Skin of body (tissue), 3 donors: ENCODE measurements at places on chromosomes 12 and 14.
A peak's percentile ranks its signal among the peaks of the same experiment; 100 is the strongest.

DNA sequence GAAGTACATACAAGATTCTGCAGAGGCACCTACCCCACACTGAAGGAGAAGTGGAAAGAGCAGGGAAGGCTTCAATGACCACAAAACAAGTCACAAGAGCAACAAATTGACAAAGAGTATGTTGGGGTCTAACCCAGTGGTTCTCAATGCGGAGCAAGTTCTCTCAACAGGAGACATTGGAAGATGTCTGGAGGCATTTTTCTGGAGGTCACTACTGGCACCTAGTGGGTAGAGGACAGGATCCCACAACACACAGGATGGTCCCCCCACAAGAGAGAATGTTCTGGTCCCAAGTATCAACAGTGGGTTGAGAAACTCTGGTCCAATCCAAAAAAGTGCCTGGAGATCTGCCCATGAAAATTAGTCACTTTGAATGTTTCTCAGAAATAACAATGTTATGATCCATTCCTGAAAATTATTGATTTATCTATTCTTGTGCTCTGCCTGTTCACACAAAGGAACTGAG lies 3.4 kb downstream of the SSH1 start:
- DNase-seq = no peak

DNA sequence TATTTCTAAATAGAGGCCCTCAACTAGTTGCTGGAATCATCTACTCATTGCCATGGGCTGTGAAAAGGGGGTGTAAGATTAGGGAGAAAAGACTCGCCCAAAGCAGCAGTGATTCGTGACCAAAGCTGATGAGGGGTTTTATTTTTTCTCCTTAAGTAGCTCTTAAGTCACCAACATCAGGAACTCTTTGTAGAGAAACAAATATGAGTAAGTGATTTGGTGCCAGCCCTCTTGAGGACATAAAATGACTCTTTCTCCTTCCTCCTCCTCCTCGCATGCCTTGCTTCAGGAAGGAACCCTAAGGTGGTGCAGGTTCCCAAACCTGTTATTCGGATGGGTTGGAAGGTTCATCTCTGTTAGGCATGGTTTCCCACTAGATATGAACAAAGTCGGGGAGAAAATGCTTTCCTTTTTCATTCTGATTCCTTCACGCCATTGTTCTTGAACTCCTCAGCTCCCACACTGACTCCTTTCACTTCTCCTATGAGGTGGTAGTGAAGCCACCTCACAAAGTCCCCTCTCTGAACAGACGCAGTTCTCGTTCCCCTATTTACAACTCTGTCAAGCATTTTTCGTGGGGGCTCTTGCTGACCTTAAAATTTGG lies 113.4 kb downstream of the ETV6 start:
- no peak for DNase-seq

GRCh38 chr12:131900397-131900796 lies 6.0 kb downstream of the ULK1 start:
- no peak for DNase-seq

DNA sequence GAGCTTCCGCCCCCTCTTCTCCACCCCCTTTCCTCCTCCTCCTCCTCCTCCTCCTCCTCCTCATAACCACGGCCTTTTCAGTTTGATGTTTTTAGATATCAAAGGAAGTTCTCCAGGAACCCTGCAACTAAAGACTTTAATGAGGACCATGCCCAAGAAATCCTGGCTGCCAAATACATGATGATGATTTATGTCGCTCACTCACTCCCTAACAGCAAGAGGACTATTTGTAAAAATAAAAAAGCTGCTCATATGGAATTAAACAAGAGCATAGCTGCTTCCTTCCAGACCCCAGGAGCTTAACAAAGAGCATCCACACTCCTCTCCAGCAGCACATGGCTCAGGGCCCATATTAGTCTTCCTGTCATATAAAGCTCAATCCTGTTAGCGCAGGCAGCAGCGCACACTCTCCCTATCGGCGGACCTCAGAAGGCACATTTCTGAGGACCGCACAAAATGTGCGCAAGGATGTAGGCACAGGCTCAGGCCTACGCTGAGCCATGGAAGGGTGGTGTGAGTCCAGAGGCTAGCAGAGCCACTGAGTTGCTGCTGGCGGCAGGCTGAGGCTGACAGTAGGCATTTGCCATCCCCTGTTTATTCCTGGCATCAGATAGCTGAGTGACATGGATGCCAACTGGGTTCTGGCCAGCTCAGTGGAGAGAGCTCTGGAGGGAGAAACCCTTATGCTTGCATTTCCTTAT lies 232.8 kb downstream of the MSRB3 start:
- DNase-seq = peak; percentile 97

- peak; percentile 29 for DNase-seq
Measured at GRCh38 chr14:81436296-81437138, 36.4 kb upstream of the STON2 start.

DNA sequence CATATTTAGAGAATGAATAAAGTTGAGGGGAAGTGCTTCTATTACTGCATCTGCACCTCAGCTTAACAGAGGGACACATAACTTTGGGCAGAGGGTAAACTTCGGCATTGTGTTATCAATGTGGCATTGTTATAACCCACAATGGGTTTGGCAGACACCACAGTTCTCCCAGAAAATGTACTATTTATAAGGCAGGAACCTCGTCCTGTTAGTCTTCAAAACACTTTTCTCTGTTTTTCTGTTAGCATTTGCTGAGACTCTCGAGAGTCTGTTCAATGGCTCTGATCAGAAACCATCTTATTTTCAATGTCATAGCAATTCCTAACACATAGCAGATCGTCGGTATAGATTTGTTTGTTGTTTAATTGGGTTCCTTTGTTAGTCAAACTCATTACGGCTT lies 13.9 kb downstream of the PPP1R36 start:
- no peak for DNase-seq

- DNase-seq = no peak
Measured at GRCh38 chr12:27545665-27546064, 21.7 kb downstream of the PPFIBP1 start.

- no peak for DNase-seq
Measured at GRCh38 chr12:41970744-41971143, 173.9 kb downstream of the GXYLT1 start.

DNA sequence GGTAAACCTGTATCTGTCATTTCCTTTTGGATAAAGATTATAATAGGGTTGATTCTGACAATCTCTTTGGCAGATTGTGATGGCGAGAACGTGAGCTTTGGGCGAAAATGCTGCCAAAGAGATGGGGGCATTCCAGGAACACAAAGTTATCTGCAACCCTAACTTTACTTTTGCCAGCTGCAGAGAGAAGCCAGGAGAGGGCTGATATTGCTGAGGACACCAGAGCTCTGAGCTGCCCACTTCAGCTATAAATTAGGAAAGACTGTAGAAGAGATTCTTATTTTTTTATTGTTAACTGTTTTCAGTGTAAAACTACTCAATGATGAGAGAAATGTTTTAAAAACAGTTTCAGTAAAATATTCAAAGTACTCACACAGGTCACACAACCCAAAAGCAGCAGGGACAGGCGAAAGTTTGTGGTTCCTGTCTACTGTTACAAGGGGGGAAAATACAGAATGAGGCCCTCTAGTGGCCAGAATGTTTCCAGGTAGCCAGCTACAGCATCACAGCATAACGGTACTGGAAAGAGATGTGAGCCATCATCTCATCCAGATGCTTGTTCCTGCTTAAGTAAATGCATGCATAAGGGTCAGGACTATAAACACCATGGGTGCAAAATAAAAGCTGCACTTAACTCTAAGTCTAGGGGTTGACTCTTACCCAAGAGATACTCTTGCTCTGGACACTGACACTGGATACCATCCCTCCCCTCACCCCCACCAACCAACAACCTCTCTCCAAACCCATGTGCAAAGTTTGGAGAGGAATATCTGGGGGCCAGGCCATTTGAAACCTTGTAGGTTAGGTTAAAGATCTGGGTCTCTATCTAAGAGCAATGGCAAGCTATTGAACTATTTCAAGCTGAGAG lies 498.4 kb downstream of the RMST start:
- DNase-seq = no peak

- DNase-seq = no peak
Measured at GRCh38 chr14:103697206-103697602, 18.0 kb downstream of the XRCC3 start.

GRCh38 chr12:10341892-10342509 lies 34.3 kb downstream of the KLRD1 start:
- no peak for DNase-seq

- DNase-seq = no peak
Measured at GRCh38 chr14:55077170-55078151, 26.0 kb downstream of the MAPK1IP1L start.

DNA sequence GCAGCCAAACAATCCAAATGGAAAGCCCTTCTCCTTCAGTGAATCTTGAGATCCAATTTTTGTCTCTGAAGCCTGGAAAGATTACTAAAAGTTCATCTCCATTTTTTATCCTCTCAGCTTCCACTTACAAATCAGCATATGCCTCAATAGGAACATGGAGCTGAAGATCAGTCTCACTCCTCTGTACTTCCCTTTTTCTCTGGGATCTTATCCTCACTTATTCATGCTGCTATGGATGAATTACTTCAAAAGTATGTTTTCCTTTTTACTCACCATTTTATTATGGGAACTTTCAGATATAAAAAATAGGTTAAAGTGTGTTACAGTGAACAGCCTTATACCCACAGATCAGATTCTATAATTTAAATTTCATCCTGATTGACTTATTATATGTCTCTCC lies 14.4 kb upstream of the NTF3 start:
- no peak for DNase-seq

DNA sequence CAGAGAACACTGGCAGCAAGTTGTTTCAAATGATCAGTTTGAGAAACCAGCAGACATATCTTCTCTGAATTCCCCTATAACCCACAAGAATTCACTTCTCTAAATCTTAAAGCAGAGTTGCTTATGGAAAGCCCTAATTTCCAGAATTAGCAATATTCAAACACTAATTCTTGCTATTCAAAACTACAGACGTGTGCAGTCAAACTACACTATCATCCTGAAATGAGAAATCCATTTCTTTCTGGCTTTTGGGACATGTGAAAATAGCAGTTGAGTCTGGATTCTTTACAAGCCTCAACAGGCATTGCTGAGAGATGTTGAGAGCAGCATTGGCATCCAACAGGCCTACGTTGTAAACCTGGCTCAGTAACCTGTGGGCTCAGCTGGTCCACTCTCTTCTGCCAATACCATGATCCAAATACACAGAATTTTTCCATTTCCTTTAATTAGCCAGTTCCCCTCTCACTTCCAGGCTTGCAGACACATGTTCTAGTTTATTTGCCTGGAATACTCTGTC lies 74.6 kb upstream of the TMTC1 start:
- DNase-seq = no peak

DNA sequence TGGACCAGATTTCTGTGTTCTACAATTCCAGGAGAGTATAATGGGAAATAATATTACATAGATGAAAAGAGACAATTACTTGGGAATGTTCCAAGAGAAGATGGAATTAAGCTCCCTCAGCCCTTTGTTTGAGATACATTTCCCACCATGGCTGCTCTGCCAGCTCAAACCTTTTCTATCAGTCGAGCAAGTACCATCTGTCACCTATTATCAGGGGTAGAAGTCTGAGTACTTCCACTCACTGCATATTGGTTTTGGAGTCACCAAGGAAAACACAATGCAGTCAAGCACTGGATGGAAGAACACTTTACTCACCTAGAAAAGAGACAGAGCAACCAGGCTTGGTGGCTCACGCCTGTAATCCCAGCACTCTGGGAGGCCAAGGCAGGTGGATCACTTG lies 270.4 kb upstream of the FAR2 start:
- no peak for DNase-seq

DNA sequence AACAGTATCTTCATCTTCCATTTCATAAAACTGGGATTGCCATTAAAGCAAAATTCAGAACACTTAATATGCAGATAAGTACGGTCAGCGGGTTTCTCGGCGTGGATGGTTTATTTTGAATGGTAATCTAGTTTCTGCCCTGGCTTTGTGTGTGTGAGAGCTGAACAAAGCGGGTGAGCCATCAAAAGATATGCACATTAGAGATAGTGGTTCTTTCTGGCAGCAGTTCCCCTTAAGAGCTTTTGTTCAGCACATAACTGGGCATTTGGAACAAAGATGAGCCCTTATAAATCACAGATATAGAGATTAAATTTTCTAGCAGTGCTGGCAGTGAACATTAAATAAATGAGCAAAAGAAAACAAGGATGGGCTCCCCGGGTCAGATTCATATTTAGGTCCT lies 207.5 kb downstream of the CALM1 start:
- DNase-seq = no peak

DNA sequence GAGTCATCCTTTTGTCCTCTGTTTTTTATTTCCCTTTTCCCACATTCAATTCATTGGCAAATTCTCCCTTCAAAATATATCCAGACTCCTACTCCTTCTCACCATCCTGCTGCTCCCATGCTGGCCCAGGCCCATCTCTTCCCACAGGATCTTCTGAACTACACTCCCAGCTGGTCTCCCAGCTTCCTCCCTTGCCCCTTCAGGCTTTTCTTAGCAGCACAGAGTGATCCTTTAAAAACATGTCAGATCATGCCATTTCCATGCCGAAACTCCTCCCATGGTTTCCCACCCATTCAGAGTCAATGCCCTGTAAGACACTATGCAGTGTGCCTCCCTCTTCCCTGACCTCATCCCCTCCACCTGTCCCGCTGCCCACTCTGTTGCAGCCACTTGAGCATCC lies 2.4 kb upstream of the KRT84 start:
- no peak for DNase-seq

GRCh38 chr12:16036073-16036472 lies 124.9 kb downstream of the DERA start:
- DNase-seq = no peak

- no peak for DNase-seq
Measured at GRCh38 chr14:104878582-104878981, 13.5 kb downstream of the CEP170B start.

DNA sequence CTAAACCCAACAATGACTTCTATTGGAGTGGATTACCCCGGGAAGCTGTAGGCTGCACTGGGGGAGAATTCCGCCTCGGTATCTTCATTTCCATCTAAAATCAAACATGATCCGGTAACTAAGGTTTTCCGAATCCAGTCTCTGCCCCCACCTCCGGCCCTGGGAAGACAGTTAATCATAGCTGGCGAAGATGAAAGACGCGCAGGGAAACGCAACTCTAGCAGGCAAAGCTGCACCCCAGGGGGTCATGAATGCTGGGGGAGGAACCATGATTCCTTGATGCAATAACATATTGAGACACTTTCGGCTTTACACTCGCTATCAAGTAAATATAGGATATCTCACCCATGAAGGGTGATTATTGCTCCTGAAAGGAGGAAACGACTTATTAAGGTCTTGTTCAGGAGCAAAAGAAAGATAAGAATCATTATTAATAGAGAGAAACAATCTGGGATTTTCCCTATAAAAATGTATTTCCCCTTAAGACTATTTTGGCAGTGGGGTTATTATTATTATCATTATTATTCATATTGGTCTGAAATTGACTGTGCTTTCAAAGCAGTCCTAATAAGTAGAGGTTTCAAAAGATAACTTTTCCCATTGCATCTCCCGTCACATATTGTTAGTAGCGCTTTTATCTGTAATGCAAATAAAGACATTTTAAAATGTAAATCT lies 614.9 kb downstream of the VRK1 start:
- no peak for DNase-seq

DNA sequence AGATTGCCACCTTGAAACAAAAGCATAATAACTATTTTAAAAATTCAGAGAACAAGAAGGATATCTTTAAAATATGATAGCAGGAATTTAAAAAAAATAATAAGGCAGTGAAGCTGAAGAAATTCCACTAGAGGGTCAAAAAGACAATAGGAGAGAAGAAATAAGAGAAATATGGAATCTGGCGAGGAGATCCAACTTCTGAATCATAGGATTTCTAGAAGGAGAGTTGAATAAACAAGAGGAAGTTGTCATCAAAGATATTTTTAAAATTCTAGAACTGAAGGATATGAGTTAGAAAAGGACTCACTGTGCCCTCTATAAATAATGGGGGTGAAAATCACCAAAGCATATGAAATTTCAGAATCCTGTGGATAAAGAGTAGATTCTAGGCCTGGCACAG lies 26.8 kb upstream of the TOMM20L start:
- no peak for DNase-seq
